ENCODE measurements at places on chromosomes 2 and 18. TPM values are rescaled to one million over a fixed set of nuclear protein-coding genes. Genes with fewer than 3 reads are reported as not detected.

Gene PLCD4
- total RNA-seq: 0.51 TPM

Gene DCDC2C
- not detected for total RNA-seq

Gene CDH2
- 165 TPM for total RNA-seq

Gene IL36B
- total RNA-seq: not detected

Gene MARCO
- total RNA-seq: not detected

Gene SULT1C4
- total RNA-seq: not detected

Gene COLEC12
- 25.9 TPM for total RNA-seq

Gene CCDC141
- not detected for total RNA-seq

Gene RAX
- total RNA-seq: not detected

Gene INO80B
- total RNA-seq: 10.9 TPM

Gene DLX2
- 2.8 TPM for total RNA-seq

Gene HOXD13
- total RNA-seq: 3.8 TPM

Gene DYTN
- total RNA-seq: not detected

Gene GALNT14
- total RNA-seq: 1.4 TPM

Gene CRYGC
- not detected for total RNA-seq

Gene ARMC9
- 15.1 TPM for total RNA-seq

Gene RNF144A
- total RNA-seq: 3.5 TPM

Gene SPDYA
- total RNA-seq: not detected

Gene DSG4
- total RNA-seq: not detected

Gene CDK15
- 1.3 TPM for total RNA-seq

Gene MOCOS
- total RNA-seq: 26.2 TPM

Gene RHBDD1
- 7.8 TPM for total RNA-seq

Gene GATA6
- 17.6 TPM for total RNA-seq

Gene TFPI
- 31.5 TPM for total RNA-seq

Gene LOXL3
- 52.4 TPM for total RNA-seq

Gene PRSS56
- not detected for total RNA-seq

Gene MC5R
- not detected for total RNA-seq

Gene GRB14
- not detected for total RNA-seq

Gene NCKAP5
- 0.65 TPM for total RNA-seq

Gene SMYD1
- total RNA-seq: not detected

Gene NOSTRIN
- total RNA-seq: not detected

Gene MAP3K19
- not detected for total RNA-seq

Gene VWC2L
- total RNA-seq: not detected

Gene CRACDL
- total RNA-seq: not detected

Gene ANKRD30BL
- total RNA-seq: not detected

Gene CERKL
- total RNA-seq: not detected

Gene SCYGR7
- not detected for total RNA-seq

Gene CYS1
- 7.1 TPM for total RNA-seq

Gene AKAIN1
- total RNA-seq: not detected

Gene SPR
- 39.0 TPM for total RNA-seq

Gene DQX1
- not detected for total RNA-seq

Gene TMEM37
- total RNA-seq: not detected

Gene CDC42EP3
- total RNA-seq: 166 TPM

Gene MYO7B
- under 0.01 TPM for total RNA-seq

Gene SERPINB11
- total RNA-seq: not detected

Gene WDR54
- total RNA-seq: 33.4 TPM

Gene PIEZO2
- 1.1 TPM for total RNA-seq

Data from GM23248 (cell line).